ENCODE measurements at places on chromosomes 2 and 18. TPM values are rescaled to one million over a fixed set of nuclear protein-coding genes. Genes with fewer than 3 reads are reported as not detected.

The CSRNP3 gene
- 5.9 TPM for total RNA-seq

The ARHGEF33 gene
- 0.30 TPM for total RNA-seq

The LOXHD1 gene
- not detected for total RNA-seq

The BBS5 gene
- 3.9 TPM for total RNA-seq

The ELOA2 gene
- not detected for total RNA-seq

The TDRD15 gene
- total RNA-seq: not detected

DNA sequence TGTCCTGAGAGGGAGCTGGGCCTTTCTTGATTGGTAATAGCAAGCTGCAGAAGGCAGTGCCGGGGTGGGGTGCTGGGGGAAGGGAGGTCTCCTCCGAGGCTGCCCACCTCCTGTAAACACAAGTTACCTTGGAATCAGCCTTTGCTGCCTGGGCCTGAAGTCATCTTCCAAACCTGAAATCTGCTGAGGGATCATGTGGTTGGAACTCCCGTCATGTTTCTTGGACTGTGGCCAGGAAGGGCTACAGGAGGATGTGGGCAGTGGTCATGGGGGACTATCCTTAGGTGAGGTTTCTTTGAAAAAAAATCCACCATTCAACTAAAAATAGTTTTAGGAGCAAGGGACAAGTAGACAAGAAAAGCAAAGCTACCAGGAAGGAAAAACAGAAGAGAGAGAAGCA is 74.2 kb downstream of the CDK15 start:
- H3K27me3 ChIP-seq: no peaks in the 10 kb centered on the region
- DNase-seq: peak; percentile 61
- peaks cover 35% of the 10 kb centered on the region for H3K4me1 ChIP-seq
- no peak overlapping the region for H3K4me3 ChIP-seq

- H3K4me3 ChIP-seq: no peak overlapping the region
- no peaks in the 10 kb centered on the region for H3K36me3 ChIP-seq
- no peak for DNase-seq
- no peaks in the 10 kb centered on the region for H3K4me1 ChIP-seq
- H3K27me3 ChIP-seq: no peaks in the 10 kb centered on the region
- H3K27ac ChIP-seq: no peak overlapping the region
Measured at GRCh38 chr18:42373584-42373983, 418.6 kb downstream of the PIK3C3 start.

DNA sequence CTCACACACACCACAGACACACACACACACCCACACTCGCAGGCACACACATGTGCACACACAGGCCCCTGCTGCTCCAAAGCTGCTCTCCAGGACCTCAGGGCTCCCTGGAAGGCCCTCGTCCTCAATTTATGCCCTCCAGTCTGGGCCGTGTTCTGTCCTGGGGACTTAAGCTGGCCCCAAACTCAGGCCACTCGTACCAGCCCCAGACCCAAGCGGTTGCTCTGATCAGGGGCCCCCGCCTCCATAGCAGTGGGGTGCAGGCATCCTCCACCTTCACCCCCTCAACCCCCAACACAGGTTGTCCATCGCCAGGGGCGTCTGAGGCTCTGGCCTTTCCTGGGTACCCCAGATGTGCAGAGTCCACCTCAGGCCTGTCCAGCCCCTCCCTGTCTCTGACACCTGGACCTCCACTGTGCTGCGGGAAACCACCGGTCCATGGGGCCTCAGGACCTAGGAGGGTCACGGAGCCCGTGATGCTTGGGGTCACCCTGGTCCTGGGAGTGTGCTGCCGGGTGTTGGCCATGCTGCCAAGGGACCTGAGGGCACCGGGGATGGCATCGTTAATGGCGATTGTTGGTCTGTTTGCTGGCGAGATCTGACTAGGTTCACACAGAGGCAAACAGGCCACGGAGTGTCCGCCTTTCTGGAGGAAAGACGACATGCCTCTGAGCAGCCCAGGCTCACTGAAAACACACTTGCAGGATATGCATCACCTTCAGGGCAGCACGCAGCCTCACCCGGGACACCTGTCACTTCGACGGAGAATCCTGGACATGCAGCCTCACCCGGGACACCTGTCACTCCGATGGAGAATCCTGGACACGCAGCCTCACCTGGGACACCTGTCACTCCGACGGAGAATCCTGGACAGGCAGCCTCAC is 155.6 kb downstream of the NDUFA10 start:
- H3K36me3 ChIP-seq: no peaks in the 10 kb centered on the region
- no peak overlapping the region for H3K27ac ChIP-seq
- DNase-seq: no peak
- no peaks in the 10 kb centered on the region for H3K4me1 ChIP-seq
- H3K27me3 ChIP-seq: no peaks in the 10 kb centered on the region

- H3K4me1 ChIP-seq: no peaks in the 10 kb centered on the region
- H3K36me3 ChIP-seq: no peaks in the 10 kb centered on the region
Measured at GRCh38 chr2:123438251-123438650, 586.8 kb upstream of the CNTNAP5 start.

DNA sequence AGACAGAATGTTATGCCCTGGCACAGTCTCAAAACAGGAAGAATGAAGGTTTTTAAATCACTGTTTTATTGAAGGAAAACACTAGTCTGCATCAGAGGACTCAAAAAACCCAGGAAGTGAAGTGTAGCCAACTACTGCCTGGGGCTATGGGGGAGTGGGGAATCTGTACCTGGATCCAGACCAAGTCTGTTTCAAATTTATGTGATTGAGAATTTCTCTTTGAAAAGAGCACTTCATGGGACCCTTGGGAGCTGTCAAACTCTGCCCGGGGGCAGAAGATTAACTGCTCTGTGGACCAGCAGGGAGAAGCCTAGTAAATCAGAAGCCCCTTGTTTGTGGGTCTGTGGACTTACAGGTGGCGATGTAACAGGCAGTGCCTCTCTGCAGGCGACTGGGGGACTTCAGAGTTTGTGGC is 45.3 kb upstream of the TANC1 start:
- H3K27me3 ChIP-seq: no peaks in the 10 kb centered on the region
- H3K4me3 ChIP-seq: no peak overlapping the region
- DNase-seq: no peak
- H3K27ac ChIP-seq: no peak overlapping the region
- no peaks in the 10 kb centered on the region for H3K36me3 ChIP-seq

DNA sequence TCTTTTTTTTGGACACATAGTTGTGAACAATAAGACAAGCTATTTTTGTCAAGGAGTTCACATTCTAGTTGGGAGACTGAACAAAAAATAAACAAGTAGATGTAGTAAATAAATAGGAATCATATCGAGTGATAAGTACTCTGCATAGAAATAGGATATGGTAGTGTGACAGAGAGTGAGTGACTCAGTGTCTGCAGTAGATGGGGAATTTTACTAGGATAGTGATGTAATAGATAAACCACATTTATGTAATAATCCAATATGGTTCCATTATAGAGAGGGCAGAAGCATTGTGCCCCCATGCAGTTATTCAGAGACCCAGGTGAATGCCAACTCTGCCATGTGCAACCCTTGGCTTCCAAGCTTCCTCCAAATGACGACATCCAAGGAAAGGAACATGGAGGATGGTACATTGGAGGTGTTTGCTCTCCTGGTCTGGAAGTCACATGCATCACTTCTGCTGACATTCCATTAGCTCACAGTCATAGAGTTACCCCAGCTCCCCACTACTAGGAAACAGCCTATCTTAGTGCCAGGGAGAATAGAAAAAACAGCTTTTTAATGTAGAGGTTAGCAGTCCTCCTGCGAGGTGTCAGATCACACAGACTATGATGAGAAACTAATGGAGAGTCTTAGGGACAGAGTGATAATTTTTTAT is 595.4 kb downstream of the NYAP2 start:
- peak; percentile 29 for DNase-seq
- H3K27me3 ChIP-seq: no peaks in the 10 kb centered on the region
- peaks cover 14% of the 10 kb centered on the region for H3K4me1 ChIP-seq
- no peaks in the 10 kb centered on the region for H3K36me3 ChIP-seq
- peak overlapping the region; percentile 66 for H3K27ac ChIP-seq

DNA sequence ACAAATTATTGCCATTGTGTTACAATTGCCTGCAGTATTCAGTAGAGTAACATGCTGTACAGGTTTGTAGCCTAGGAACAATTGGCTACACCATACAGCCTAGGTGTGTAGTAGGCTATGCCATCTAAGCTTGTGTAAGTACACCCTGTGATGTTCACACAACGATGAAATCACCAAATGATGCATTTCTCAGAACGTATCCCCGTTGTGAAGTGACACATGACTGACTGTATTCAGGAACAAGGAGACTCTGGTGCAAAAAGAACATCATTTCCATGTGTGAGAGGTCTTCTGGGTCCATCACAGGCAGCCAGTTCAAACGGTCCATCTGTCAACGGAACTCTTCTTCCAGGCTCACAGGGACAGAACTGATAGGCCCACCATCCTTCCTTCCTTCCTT is 263.7 kb downstream of the ANAPC1 start:
- no peak overlapping the region for H3K4me3 ChIP-seq
- H3K27me3 ChIP-seq: no peaks in the 10 kb centered on the region
- H3K4me1 ChIP-seq: peaks cover 16% of the 10 kb centered on the region

- no peak overlapping the region for H3K27ac ChIP-seq
- no peaks in the 10 kb centered on the region for H3K4me1 ChIP-seq
- no peaks in the 10 kb centered on the region for H3K27me3 ChIP-seq
- no peaks in the 10 kb centered on the region for H3K36me3 ChIP-seq
- DNase-seq: peak; percentile 46
- no peak overlapping the region for H3K4me3 ChIP-seq
Measured at GRCh38 chr2:95231723-95232122, 24.4 kb downstream of the ZNF892 start.

DNA sequence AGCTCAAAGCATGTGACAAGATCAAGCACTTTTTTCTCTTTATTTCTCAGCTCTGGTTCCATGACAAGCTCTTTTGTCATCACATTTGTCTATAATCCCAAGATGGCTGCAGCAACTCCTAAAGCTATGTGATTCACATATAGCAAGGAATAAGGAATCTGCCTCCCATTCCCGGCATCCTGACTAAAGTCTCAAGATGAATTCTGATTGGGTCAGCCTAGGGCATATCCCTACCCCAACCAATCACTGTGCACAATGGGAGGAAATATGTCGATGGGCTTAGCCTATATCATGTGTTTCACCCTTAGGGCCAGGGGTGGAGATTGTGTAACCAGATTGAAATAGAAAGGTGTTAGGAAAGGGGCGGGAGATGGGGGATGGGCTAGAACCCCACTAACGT is 23.1 kb upstream of the COLEC12 start:
- no peak for DNase-seq
- no peak overlapping the region for H3K4me3 ChIP-seq
- H3K4me1 ChIP-seq: peaks cover 17% of the 10 kb centered on the region
- no peaks in the 10 kb centered on the region for H3K27me3 ChIP-seq
- no peaks in the 10 kb centered on the region for H3K36me3 ChIP-seq

DNA sequence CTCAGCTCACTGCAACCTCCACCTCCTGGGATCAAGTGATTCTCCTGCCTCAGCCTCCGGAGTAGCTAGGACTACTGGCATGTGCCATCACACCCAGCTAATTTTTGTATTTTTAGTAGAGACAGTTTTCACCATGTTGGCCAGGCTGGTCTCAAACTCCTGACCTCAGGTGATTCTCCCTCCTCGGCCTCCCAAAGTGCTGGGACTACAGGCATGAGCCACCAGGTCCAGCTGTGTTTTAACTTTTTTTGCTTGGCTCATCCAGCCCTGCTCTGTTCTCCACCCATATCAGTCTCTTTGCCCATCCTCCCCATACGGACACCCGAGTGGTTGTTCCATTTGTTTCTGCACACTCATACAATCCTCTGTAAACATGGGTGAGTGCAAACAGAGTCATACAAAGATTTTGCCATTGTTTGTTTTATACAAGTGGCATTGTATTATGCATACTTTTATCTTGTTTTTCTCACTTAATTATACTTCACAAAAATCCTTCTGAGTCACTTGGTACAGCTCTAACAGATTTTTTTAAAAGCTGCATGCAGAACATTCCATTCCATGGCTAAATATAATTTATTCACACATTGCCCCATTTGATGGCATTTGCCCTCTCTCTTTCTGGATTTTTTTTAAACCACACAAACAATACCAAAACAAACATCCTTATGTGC is 5.3 kb downstream of the APOB start:
- peaks cover 2% of the 10 kb centered on the region for H3K27me3 ChIP-seq
- H3K4me3 ChIP-seq: no peak overlapping the region
- no peaks in the 10 kb centered on the region for H3K36me3 ChIP-seq
- no peak for DNase-seq
- H3K27ac ChIP-seq: no peak overlapping the region

- no peaks in the 10 kb centered on the region for H3K27me3 ChIP-seq
- DNase-seq: no peak
Measured at GRCh38 chr18:50796495-50796894, 23.3 kb downstream of the MRO start.

DNA sequence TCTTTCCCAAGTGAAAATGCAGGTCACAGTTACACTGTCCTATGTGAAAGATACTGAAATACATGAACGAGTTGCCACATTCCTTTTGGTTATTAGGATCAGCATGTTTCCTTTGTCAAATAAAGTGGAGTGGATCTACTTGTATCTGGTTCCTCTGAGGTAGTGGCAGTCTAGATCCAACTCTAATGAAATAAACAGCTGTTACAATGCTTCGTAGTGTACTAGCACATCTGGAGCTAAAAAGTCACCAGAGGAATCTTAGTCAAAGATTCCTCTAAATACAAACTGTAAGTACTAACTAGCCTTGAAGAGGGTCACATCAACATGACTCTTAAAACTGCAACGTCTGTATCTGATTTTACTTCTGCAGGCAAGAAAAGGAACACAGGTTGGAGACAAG is 228.9 kb downstream of the DYM start:
- no peaks in the 10 kb centered on the region for H3K27me3 ChIP-seq
- no peaks in the 10 kb centered on the region for H3K4me1 ChIP-seq
- DNase-seq: no peak
- H3K27ac ChIP-seq: no peak overlapping the region
- no peaks in the 10 kb centered on the region for H3K36me3 ChIP-seq

GRCh38 chr2:144431998-144432397 is 87.9 kb downstream of the ZEB2 start:
- H3K27me3 ChIP-seq: no peaks in the 10 kb centered on the region
- no peak for DNase-seq
- no peak overlapping the region for H3K4me3 ChIP-seq
- H3K36me3 ChIP-seq: peaks cover 3% of the 10 kb centered on the region
- H3K27ac ChIP-seq: no peak overlapping the region

DNA sequence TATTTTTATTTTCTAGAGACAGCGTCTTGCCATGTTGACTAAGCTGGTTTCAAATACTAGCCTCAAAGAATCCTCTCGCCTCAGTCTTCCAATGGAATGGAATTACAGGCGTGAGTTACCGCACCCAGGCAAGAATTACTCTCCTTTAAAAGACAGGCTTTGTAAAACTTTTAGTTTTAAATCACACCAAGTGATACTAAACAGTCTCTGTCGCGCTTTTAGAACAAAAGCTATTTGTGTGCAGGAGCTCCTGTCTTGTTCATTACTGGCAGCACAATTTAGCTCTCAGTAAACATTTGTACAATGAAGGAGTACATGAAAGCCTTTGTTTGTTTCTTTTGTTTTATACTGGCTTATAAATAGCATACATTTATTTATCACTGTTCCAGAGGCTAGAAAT is 1719.2 kb upstream of the PIK3C3 start:
- no peak for DNase-seq
- no peaks in the 10 kb centered on the region for H3K36me3 ChIP-seq
- no peak overlapping the region for H3K4me3 ChIP-seq
- H3K27ac ChIP-seq: no peak overlapping the region
- no peaks in the 10 kb centered on the region for H3K27me3 ChIP-seq

Measured in astrocyte (in vitro differentiated cells and primary cell).